Thoracic aorta (tissue), 2 donors: ENCODE measurements at places on chromosomes 4 and X. TPM values are rescaled to one million over a fixed set of nuclear protein-coding genes. Genes with fewer than 3 reads are reported as not detected.

CENPE gene
- total RNA-seq = 0.41 TPM

DNA sequence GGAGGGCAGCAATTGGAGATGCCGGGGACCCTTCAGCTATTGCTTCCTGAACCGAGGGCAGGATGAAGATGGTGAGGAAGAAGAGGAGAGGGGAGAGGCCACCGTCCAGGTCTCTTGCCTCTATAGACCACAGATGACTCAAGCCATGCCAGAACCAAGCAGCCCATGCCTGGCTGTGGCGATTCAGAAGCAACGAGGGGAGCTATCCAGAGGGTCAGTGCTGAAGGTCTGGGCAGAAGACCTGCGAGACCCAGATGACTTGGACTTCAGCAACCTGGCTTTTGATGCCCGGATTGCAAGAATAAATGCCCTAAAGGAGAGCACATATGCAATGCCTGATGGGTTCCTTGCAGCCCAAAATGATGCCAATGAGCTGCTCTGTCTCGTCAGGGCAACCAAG is 70.2 kb upstream of the PRPS2 start:
- DNase-seq = no peak

- no peak for DNase-seq
Measured at GRCh38 chr4:993111-994029, at the start of gene SLC26A1. SLC26A1 (minus strand) TSS chr4:993404; CDS start chr4:991703, 1,701 bp downstream.

GRCh38 chr4:55866290-55866907 is 13.0 kb downstream of the EXOC1 start:
- no peak for DNase-seq

DGKQ gene
- 18.6 TPM for total RNA-seq

- no peak for DNase-seq
Measured at GRCh38 chrX:105647749-105648148, 174.6 kb upstream of the NRK start.

- DNase-seq = no peak
Measured at GRCh38 chr4:80228460-80228859, 31.2 kb downstream of the PRDM8 start.

FAM47A gene
- not detected for total RNA-seq

RNF175 gene
- not detected for total RNA-seq

DNA sequence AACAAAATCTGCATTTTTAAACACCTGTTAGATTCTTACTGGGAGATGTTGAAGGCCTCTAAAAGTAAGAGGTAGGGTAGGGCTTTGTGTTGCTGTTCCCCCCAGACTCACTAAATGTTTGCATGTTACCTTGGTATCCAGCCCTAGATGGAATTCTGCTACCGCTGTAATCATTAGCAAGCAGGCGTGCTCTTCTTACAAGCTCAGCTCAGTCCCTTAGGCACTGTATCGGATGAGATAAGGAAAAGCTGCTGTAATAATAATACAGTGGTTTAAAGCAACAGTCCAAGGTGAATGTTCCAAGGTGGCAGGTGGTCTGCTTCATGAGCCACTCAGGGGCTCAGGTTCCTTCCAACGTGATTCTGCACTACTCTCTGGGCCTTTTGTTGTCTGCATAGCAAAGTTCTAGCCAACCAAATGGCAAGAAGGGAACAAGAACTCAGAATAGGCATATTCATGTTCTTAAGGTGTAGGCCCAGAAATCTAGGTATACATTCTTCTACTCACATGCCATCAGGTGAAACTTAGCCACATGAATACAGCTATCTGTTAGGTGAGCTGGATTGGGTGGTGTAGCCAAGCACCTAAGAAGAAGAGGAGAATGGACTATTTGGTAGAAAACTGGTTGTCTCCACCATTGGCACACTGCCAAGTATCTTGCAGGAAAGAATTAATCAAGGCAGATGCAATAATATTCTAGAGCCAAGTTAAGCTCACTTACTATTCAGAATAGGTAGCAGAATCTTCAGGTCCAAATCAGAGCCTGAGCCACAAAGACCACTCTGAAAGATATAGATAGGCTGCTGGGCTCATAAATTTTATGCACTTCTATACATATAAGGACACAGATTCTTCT is 46.0 kb downstream of the COQ2 start:
- no peak for DNase-seq

CT45A2 gene
- not detected for total RNA-seq

DNA sequence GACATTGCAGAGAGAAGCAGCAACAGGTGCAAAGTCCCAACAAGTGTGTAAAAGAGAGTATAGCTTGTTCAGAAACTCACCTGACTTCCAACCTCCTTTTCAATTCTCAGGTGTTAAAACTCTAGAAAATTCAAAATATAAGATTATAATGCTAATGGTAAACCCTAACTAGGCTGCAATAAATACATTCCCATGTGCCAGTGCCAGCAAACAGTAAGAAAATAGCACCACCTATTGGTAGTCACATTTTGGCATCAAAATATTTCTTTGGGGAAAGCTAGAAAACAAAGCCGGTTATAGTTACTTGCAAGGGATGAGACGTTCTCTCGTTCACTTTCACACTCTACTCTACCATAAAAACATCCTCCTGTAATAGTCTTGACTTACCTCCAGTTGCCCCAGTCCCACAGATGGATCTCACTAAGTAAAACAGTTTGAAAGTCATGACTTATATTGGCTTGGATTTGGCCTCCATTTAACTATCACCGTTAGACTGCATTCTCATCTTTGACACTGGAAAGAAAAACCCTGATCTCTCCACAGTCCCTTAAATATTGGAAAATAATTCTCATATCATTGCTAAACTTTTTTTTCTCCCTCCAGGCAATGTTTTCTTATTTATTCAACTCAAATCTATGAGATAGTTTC is 9.6 kb downstream of the BMP3 start:
- DNase-seq = no peak

DNA sequence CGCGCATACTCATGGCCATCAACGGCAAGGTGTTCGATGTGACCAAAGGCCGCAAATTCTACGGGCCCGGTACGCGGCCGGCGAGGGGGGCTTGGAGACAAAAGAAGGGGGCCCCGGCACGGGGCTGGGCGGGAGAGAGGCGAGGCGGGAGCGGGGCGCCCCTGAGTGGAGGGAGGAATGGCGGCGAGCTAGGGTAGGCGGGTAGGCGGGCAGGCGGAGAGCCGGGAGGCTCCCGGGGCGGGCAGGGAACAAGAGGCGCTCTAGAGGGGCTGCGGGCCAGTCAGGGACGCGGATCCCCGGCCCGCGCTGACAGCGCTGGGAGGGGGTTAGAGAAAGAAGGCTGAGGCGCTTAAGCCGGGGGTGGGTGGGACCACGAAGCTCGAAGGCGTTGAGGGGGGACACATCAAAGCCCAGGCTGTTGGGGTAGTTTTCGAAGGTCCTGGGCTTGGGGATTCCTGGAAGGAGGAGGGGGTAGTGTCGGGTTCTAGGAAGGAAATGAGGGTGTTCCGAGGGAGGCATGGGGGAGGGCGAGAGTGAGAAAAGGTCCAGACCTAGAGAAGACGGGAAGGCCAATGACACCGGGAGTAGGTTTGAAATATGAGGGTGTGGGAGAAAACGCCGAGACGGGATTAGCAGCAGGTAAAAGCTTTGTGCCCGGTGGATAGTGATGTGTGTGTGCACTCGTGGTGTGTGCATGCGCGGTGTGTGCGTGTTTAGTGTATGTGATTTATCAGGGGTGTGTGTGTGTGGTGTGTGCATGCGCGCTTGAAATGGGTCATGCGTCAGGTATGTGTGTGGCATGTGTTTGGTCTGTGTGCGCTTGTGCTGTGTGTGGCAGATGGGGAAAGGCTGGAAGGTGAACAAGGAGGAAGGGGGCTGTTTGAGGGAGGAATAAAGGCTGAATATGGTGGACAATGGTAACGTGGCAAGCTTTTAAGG is 807 bp downstream of the PGRMC1 start:
- DNase-seq = no peak

- DNase-seq = no peak
Measured at GRCh38 chr4:94181815-94182214, 25.9 kb upstream of the SMARCAD1 start.

DNA sequence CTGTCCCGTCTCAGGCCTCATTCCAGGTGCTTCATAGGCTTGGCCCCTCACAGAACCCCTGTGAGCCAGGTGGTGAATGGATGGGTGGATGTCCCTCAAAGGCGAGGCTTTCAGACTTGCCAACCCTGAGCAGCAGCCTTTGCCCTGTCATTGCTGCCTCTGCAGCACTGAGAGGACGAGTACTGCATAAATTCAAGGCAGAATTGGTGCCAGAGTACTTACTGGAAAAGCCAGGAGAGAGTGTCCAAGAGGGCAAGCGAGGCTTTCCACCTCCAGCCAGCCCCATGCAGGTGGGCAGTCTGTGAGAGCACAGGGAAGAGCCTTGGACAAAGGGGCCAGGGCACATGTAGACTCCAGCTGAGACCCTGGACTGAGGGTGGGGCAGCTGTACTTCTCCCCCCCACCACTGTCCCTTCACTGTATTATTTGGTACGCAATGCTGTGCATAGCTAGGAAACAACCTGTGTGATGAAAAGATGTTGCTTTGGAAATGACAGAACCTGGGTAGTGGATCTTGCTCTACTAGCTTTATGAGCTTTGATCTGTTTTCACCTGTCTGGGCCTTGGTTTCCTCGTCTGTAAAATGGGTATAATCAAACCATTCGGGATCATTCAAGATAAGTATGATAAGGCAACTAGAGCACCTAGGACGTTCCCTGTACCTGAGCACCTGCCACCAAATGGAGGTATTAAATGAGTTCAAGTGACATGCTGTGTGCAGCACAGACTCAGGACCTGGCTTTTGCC is 224.9 kb upstream of the PSAPL1 start:
- DNase-seq = no peak

DNA sequence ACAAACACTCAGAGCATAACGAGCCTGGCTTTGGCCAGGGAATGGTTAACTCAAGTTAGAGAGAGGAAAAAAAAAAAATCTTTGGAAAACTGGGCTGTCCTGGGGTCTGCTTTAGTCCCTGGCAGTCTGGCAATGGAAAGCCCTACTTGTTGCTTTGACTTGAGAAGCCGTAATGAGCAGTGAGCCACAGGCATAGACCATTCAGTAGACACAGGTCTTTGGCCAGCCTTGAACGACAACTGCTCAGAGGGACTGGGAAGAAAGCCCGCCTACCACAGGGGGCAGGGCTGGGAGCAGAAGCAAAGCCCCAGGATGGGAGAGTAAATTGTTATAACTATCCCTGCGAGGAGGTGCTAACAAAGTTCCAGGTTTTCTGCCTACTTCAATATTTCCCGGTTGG is 25.9 kb downstream of the SLC25A43 start:
- no peak for DNase-seq

DNA sequence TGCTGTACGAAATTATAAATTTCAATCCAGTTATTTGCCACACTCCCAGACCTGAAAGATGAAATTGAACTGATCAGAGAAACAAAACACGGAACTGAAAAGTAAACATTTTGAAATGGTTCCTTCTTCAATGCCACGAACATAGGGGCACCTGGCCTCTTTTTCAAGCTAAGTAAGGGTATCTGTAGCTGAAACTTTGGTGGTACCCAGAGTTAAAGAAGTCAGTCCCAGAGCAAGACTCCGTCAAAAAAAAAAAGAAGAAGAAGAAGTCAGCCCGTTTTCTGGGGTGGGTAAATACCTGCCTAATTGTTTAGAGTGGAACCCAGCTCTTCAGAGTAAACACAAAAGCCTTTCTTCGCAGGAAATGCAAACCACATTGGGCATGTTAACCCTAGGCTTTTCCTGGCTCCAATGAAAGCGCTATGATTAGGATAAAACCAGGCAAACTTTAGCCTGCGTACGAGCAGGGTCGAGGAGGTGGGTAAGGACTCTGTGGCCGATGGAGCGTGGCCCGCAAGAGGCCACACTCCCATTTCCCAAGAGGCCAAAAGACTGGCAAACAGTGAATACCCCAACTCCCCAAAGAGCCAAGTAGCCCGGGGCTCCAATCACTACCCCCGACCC is 1.3 kb downstream of the ANTXR2 start:
- no peak for DNase-seq

- DNase-seq = no peak
Measured at GRCh38 chr4:101142259-101142658, 205.1 kb downstream of the PPP3CA start.

DNA sequence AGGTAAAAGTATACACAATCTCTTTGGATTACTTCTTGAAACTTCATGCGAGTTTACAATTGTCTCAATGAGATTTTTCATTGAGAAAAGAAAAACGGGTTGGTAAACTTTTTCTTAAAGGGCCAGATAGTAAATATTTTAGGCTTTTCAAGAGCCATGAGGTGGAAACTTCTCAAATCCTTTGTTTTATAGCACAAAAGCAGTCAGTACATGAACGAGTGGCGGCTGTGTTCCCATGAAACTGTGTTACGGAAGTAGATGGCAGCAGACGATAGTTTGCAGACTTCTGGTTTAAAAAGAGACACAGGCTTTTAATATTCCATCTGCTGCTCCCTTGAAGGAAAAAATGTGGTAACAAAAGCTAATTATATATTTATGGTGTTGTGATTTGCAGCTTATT is 332.0 kb downstream of the TENM3 start:
- no peak for DNase-seq

MAGEA2 gene
- not detected for total RNA-seq
